ENCODE measurements at places on chromosomes 4 and X.
A peak's percentile ranks its signal among the peaks of the same experiment; 100 is the strongest.

DNA sequence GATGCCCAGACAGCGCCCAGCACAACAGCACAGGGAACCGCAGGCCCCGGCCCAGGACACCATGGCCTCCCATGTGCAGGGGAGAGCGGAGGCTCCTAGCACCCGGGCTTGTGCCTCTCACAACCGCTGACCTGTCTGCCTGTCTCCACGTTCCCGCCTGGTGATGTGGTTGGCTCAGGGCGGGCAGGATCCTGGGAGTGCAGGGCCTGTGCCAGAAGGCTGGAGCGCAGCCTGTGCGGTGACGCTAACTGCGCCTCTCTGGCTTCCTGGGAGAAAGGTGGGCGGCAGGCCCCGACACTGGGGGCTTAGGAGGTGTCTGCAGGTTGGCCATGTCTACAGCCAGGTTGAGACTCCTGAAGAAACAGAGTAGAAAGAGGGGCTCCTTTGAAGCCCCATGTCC lies 48.7 kb downstream of the CPZ start:
- DNase-seq, result no peak

DNA sequence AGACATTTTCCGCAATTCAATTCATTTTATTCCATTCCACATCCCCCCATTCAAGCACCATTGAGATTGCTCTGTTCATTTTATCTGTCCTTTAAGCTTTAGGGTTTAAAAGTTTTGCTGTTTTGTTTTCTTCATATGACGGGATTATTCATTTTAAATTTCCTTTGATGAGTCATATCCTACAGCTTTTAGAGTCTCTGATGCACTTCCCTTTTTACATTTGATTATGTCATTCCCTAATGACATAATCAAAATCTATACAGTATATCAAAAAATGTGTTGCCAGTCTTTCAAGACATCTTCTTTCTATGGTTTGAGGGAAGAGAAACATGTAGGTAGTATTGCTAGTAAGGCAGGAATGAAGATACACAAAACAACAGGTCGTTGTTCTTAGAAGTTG lies 456.3 kb downstream of the PDGFC start:
- no peak for DNase-seq

- no peak for DNase-seq
Observed at GRCh38 chrX:54093571-54093970, 49.3 kb upstream of the PHF8 start.

- DNase-seq, result no peak
Observed at GRCh38 chrX:46864606-46865005, 27.8 kb downstream of the RP2 start.

GRCh38 chr4:16993956-16994840 lies 95.8 kb upstream of the LDB2 start:
- no peak for DNase-seq

GRCh38 chr4:87353592-87353991 lies 30.9 kb upstream of the HSD17B13 start:
- DNase-seq, result peak; percentile 31

- no peak for DNase-seq
Observed at GRCh38 chrX:116230130-116230898, 59.8 kb downstream of the AGTR2 start.

- DNase-seq, result no peak
Observed at GRCh38 chr4:165288226-165288625, 39.2 kb upstream of the MSMO1 start.

DNA sequence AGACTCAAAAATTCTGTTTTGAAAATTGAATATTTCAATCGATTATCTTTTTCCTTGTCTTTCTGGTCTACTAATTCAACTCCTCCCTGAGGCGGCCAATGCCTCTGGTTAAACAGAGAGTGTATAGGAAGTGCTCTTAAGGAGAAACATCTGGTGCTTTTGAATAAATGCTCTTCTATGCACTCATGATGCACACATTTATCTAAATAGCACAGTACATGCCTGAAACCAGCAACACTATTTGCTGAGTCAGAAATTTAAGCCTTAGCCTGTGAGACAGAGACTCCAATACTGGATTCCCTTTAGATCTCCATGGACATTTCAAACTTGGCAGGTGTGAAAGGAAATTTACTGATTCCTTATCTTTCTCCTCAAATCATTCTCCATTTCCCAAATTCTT lies 118.6 kb downstream of the SLIT2 start:
- no peak for DNase-seq

DNA sequence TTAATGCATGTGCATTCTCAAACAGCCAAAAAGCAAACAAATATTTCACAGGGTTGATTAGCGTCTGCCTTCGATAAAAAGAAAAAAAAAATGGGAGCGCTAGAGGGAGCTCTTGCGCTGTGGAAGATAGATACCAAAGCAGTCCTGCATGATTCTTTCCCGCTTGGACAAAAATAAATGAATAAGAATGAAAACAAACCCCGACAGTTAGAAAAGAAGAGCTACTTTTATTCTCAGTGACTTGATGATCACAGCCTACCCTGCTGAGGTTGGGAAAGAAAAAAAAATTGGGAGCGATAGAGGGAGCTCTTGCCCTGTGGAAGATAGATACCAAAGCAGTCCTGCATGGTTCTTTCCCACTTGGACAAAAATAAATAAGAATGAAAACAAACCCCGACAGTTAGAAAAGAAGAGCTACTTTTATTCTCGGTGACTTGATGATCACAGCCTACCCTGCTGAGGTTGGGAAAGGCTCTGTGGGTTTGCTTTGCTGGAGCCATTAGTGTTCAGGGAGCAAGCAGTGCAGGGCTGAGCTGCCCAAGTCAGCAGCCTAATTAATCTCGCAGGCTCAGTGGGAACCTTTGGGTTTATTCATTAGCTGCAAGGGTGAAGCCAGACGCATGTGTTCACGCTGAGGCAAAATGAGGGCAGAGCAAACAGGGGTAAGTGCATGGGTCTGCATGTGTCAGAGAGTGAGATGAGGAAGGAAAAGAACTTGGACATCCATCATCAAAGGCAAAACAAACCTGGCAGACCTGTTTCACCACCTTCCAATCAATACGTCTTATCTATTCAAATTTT lies 249.3 kb upstream of the PRKX start:
- DNase-seq, result no peak

DNA sequence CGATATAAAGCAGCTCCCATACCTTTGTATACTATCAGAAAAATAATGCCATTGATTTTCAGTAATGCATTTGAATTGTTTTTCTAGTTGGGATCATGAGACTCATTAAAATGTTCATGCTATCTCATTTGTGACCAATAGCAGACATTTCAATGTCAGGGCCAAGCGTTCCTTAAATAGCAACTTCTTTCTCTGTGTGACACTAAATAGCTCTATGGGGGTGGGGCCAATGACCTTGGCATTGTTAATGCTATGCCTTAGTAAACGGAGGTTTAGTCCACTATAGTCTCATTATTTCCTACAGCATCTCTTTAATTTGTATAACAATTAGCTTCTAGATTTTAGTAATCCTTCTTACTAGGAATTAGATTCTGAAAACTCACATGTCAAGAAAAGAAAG lies 48.6 kb upstream of the ARHGAP24 start:
- DNase-seq, result no peak

DNA sequence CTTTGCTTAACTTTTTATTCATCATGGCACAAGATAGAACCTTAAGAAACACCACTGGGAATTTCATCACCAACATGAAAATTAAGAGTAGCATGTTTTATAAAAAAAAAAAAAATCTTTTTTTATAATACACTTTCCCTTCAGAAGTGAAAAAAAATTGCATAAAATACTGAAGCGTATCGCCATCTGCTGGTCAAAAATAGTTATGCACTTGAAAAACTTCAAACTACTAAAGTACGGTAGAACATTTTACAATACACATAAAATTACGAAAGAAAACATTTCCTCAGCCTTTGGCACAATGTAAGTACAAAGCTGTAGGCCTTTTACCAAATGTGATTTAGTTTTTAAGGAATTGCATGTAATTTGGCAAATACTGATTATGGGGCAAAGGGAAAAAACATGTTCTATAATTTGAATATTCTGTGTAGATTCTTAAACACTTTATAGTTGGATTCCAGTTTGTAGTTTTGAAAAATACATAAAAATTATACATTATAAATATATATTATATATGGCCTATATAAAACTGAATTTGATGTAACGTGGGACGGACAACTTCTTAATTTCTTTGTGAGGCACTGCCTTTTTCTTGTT lies 26.5 kb downstream of the HCCS start:
- no peak for DNase-seq

GRCh38 chr4:15294832-15295231 lies 133.0 kb upstream of the C1QTNF7 start:
- DNase-seq, result no peak

GRCh38 chr4:67546971-67547370 lies 1.7 kb upstream of the CENPC start:
- DNase-seq, result no peak

Measured in T-cell (primary cell).